ENCODE measurements at places on chromosomes 7 and 10. TPM values are rescaled to one million over a fixed set of nuclear protein-coding genes. Genes with fewer than 3 reads are reported as not detected.

NANOS1 gene
- 3.1 TPM for total RNA-seq

IDI2 gene
- total RNA-seq, result not detected

EVX1 gene
- not detected for total RNA-seq

DNA sequence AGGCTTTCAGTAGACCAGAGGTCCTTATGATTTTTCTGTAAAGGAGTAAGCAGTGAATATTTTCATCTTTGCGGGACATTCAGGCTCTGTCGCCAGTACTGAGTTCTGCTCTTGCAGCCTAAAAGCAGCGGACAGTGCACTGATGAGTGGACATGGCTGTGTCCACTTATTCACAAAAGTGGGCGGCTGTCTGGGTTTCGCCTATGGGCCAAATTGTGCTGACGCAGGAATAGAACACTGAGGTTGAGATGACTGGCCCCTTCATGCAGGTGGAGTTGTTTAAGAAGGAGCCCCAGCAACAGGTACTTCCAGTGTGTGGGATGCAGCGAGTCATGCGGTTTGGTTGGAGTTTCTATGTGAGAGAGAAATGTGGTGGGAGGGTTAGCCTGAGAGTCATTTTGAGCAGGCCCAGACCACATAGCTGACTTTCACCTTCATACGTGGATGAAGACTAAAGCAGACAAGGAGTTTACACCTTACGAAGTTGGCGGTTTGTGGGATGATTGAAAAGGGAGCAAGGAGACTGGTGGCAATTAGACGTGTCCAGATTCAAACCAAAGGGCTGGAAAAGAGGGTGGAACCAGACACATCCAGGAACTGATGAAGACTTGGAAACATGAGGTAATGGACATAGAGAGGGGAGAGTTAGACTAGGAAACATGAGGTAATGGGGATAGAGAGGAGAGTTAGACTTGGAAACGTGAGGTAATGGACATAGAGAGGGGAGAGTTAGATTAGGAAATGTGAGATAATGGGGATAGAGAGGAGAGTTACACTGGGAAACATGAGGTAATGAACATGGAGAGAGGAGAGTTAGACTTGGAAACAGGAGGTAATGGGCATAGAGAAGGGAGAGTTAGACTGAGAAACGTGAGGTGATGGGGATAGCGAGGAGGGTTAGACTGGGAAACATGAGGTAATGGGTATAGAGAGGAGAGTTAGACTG, 38.2 kb downstream of the WDR37 start:
- H3K27me3 ChIP-seq, result no peaks in the 10 kb centered on the region
- no peak overlapping the region for H3K4me3 ChIP-seq
- H3K4me1 ChIP-seq, result no peaks in the 10 kb centered on the region
- H3K27ac ChIP-seq, result no peak overlapping the region
- no peaks in the 10 kb centered on the region for H3K36me3 ChIP-seq
- no peak for DNase-seq

DNA sequence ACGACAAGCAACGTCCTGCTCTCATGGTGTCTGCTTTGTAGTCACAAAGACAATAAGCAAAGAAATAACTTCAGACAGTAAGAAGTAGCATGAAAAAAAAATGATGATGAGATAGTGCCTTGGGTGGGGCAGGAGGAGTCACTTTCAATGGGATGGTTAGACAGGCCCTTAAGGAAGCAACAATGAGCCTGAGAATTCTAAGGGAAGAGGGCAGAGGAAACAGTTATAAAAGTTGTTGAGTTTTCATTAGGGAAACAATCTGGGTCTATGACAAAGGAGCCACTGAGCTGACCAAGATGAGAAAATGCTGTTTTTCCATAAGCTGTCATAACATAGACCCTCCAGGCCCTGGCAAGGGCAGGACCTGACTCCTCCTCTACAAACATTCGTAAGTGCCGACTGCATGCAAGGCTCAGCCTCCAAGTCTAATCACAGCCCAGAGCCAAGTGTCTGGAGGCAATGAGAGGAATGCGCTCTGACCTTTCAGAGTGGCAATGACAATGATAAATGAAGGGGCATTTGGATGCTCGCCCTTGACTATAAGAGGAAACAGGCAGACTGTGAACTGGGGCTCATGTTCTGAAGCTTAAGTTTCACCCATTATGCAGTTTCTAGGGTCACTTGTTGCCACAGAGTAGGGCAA, 43.7 kb downstream of the PPP1R3C start:
- H3K27ac ChIP-seq, result no peak overlapping the region
- H3K4me1 ChIP-seq, result no peaks in the 10 kb centered on the region
- no peak overlapping the region for H3K4me3 ChIP-seq
- H3K27me3 ChIP-seq, result no peaks in the 10 kb centered on the region
- no peak for DNase-seq

SLC16A9 gene
- total RNA-seq, result 11.2 TPM

GRCh38 chr7:5699467-5700384, 81.7 kb downstream of the RNF216 start:
- H3K4me1 ChIP-seq, result 0 out of 2 replicates have a peak, but pooled peaks cover 1% of the 10 kb centered on the region
- H3K4me3 ChIP-seq, result no peak overlapping the region
- DNase-seq, result no peak
- H3K27me3 ChIP-seq, result no peaks in the 10 kb centered on the region
- peaks cover 2% of the 10 kb centered on the region for H3K36me3 ChIP-seq
- H3K27ac ChIP-seq, result peak overlapping the region; percentile 26

KCNH2 gene
- total RNA-seq, result 7.7 TPM

Measured in H1 (cell line).